ENCODE measurements at places on chromosomes 1 and 21.

- no peak for DNase-seq
Measured at GRCh38 chr1:37633040-37633937, 1.4 kb downstream of the RSPO1 start.

GRCh38 chr1:108560874-108561459 lies 1.1 kb downstream of the EEIG2 start:
- DNase-seq, result peak; percentile 30

- no peak for DNase-seq
Measured at GRCh38 chr1:2284932-2285331, 56.8 kb downstream of the SKI start.

DNA sequence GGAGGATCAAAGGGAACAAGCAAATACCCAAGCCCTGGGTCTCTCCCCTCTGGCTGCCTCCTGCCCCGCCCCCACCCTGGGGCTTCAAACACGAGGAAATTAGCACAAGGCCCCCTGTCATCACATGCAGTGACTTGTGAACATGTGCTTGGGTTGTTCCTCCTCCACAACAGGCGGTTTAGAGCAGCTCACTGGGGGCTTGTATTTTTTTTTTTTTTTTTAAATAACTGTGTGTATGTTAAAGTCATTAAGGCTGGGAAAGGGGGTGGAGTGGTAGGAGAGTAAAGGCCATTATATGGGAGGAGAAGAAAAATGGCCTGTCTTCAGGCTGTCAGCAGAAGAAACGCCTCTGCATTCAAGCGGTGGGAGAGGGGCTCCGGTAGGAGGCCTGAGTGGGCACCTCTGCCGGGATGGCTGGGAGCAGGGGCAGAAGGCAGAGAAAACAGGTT lies 64.2 kb downstream of the PLXNA2 start:
- no peak for DNase-seq

DNA sequence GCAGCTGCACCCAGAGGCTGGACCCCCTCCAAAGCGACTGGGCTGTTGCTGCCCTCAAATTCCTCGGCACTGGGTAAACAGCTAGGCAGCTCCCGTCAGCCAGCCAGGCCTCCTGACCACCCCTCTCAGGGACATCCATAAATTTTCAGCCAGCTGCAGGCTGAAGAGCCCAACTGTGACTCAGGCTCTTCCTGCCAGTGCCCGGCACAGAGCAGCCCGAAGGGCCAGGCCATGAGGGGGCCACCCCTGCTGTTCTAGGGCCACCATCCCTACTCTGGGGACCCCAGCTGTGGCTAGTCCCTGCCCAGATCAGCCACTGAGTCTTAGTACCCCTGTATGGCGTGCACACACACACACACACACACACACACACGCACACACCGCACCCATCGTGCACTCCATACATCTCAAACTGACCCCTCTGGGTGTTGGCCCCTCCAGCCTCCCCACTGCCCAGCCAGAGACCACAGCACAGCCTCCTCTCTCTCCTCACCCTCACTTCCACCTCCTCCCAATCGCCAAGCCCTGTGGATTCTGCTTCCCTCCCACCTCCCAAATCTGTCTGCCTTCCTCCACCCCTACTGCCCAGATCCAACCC lies 6.2 kb upstream of the LAPTM5 start:
- no peak for DNase-seq

DNA sequence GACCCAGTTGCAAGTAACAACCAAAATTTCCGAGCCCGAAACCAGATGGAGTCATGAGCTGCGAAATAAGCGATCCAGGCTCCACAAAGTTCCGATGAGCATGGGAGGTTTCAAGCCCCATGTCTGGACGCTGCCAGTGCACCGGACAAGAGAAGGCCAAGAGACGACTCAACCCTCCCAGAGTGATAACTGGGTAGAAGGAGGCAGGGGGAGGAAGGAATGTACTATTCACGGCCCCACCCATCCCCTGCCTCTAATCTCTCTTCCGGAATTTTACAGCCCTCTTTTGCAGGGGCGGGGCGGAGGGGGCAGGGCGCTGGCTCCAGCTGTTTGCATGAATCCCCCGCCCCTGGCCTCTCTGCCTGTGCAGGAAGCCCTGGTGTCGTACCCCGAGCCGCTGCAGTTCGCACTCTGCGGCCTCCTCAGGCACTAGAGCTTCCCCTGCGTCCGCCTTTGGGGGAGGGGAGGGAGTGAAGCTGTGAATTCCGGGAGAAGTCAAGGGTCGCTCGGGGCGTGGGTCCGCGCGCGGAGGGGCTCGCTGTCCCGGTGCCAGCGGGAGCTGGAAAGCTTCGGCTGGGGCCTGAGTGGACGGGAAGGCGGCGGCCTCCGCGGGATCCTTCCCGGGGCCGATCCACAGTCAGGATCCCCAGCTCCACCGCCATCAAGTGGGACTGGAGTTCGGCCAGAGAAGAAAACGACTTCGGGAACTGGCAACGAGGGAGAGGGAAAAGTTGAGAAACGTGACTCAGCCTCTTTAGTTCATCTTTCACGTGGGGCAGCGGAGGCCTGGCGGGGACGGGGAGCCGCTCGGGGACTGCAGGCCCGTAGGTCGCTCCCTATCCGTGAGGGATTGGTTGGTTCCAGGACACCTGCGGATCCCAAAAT lies 6.3 kb upstream of the PTP4A2 start:
- DNase-seq, result no peak

DNA sequence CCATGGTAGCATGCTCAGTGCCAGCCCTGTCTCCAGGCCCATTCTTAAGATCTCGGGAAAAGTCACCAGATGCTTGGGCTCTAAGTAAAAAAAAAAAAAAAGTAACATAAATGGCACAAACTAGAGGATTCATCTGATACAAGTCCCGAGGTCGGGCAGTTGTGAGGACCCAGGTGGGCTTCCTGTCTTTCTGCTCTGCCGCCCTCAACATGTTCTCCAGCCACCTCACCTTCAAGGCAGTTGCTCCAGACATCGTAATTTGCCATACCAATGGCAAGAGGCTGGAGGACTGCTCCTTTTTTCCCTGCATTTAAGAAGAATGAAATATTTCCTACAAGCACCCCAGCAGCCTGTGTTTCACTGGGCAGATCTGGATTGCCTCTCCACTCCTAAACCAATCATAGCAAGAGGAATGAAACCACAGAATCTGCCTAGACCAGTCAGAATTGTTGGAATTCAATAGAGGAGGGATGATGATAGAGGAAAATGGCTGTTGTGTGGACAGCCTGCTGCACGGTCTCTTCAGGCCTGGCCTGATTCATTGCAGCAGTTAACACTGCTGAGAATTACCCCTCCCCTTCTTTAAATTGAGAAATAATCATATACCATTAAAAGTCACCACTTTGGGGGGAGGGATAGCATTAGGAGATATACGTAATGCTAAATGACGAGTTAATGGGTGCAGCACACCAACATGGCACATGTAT lies 5.4 kb downstream of the HMGN2 start:
- DNase-seq, result no peak

GRCh38 chr1:209458921-209459320 lies 124.6 kb upstream of the CAMK1G start:
- DNase-seq, result no peak

DNA sequence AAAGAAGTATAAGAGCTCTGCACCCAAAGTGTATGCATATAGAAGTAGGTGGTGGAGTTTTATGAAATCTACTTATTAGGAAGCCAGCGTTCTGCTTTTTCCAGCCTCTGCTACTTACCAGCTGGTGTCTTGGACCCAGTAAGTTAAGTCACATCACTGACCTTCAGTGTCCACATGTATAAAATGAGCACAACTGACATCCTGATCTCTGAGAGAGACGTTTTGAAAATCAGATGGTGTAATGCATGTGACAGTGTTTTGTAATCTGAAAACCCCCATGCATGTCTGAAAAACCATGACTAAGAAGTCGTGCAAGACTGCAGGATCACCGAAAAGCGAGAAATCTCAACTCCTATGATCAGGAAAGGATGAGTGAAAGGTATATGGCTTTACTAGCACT lies 2.0 kb downstream of the CR1 start:
- DNase-seq, result no peak

- no peak for DNase-seq
Measured at GRCh38 chr1:28136169-28136921, 40.1 kb downstream of the PTAFR start.

DNA sequence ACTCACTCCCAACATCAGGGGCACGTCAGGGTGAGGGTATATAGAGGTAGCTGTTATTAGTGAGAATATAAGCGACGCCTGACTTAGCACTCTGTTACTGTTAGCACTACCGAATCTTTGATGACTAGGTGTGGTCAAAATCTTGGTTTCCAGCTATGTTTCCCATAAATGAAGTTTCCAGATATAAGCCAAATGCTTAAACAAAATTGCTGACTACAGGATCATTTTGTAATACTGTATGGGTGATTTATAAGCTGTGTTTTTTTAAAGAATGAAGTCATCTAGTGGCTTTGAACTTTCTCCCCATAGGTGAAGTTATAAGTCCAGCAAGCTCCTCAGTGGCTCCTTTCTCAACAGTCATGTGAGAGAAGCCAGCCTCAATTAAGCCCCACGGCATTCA lies 23.7 kb downstream of the KCNJ15 start:
- no peak for DNase-seq

DNA sequence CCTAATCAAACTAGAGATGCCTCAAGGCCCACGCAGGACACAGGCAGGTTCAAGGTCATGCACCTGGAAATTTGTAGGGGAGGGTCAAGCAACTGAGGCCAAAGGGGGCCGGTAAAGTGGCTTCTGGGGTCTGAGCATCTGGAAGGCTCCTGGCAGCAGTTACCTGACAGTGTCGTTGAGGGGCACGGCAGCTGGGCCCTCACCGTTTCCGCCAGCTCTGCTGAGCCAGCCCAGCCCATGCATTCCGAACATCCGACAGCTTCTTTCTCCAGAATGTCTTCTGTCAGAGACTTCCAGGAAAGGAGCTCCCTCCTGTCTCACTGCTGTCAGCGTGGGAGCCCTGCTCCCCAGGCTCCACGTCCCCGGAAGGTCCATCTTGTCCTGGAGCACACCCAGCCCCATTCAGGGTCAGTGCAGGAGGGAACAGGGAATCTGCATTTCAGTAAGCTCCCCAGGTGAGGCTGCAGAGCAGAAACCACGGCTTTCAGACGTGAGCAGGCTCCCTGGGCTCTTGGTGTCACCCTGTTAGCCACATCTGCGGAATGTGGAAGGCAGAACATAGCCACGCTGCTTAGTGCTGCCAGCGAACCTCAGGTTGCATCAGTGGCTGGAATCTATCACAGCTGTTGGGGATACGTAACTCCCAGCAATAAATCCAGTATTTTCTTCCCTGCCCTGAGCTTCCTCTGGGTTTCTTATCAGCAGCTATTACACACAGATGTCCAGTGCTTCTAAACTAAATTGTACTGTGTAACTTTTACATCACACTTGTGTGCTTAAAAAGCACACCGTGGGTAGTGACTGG lies 36.3 kb upstream of the FAM3B start:
- no peak for DNase-seq

Measured in DMS 273 treated with DMSO at 0.1 percent for 48 hours (cell line).